Stimulated activated CD8-positive, alpha-beta memory T cell treated with anti-CD3 and anti-CD28 coated beads, Interleukin-15, amount 100 ng/mL, for 4 hours (primary cell): ENCODE measurements at places on chromosomes 12 and 14.

DNA sequence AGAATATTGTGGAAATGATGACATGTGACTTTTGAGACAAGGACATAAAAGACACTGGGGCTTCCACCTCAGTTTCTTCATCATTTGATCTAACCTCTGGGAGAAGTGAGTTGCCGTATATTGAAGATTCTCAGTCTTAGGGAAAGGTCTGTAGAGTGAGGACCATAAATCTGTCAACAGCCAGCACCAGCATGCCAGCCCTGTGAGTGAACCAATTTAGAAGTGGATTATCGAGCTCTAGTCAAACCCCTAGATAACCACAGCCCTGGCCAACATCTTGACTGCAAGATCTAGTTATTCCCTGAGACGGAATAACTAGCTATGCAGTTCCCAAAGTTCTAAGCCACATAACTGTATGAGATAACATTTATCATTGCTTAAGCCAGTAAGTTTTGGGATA lies 108.8 kb upstream of the PTPRR start:
- no peak for DNase-seq

DNA sequence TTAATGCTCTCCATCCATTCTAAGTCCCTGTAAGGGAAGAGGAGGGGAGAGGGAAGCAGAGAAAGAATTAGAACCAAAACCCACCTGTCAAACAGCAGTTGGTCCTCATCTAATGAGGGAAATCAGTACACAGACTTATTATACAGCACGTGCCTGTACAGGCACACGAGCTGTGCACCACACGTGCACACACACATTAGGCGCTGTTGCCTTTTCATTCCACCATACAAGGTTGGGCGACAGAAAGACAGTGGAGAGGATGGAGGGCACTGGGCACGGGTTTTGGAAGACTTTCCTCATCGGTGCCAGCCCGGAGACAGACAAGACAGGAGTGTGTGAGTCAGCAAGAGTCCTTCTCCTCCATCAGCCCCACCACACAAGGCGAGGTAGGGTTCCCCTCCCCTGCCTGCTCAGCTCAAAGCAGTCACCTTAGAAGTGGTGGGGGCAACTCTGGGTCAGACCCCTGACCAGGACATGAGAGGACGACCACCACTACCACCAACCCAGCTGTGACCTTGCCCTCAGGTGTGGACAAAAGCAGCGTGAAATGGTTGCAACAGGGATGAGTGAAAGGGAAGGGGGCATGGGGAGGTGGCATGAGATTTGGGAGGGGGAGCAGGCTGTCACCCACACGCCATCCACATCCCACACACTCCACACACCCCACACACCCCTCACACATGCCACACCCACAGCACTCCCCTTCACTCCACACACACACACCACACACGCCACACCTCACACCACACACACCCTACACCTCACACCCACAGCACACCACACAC lies 80.7 kb downstream of the ACTN1 start:
- no peak for DNase-seq

DNA sequence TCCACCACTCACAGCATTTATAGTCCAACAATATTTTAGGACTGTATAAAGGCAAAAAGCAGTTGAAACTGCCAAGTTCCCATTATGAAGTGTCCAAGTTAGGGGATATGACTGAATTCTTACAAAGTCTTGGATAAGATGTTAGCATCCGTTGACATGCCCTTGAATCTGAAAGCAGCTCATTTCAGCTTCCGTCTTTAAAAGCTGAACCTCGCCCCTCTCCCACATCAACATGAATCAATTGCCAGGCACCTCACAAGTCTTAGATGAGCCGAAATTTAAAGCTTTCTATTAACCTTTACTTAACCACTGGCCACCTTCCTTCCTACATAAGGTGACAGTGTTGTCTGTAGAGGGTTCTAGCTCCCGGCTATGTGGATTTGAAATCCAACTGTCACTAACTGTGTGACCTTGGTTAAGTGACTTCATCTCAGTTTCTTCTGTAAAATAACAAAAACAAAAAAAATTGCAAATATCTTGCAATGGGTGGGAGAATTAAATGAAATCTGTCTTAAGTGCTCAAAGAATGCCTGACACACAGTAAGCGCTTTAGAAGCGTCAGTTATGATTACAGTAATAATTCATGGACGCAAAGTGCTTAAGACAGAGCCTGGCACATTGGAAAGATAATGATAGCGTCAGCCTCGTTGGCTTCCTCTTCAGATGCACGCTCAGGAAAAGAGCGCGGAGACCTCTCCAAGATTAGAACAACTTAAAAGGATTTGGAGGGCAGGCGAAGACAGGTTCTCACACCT lies 1.2 kb downstream of the PPP1CC start:
- no peak for DNase-seq

GRCh38 chr12:121781998-121782979 lies 11.2 kb downstream of the RHOF start:
- DNase-seq, result no peak

- no peak for DNase-seq
Observed at GRCh38 chr12:122028165-122028904, 6.7 kb downstream of the BCL7A start.

DNA sequence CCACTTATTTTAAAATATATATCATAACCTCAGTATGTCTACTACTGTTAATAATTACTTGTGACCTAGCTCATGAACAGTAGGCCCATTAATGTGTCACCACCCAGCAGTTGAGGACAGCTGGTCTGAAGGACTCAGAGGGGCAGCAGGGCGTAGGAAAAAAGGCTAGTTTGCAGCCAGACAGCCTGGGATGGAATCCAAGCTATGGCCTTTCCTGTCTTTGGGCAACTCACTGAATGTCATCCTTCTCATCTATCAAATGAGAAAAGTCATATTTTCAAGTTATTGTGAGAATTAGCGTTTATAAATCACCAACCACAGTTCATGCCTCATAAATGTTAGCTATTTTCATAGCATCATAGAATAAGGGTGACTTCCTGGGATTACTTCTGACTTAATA lies 12.3 kb downstream of the DENND5B start:
- DNase-seq, result no peak

GRCh38 chr12:4819654-4820053 lies 90.1 kb upstream of the KCNA1 start:
- no peak for DNase-seq

- DNase-seq, result no peak
Observed at GRCh38 chr12:29226616-29227015, 77.5 kb downstream of the FAR2 start.

GRCh38 chr14:28975084-28975483 lies 208.5 kb downstream of the FOXG1 start:
- no peak for DNase-seq

DNA sequence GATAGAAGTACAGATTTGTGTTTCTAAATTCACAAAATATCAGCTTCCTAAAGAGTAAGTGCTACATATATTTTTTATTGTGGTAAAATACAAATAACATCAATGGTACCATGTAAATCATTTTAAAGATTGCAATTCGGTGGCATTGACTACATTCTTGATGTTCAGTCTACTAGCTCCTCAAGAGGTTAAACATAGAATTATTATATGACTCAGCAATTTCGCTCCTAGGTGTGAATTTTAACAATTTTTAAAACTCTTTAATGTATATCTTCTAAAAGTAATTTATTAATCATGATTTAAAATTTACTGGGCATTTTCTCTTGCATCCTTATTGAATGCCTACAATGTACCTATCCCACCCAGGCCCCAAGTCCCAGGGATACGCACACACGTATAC lies 29.8 kb upstream of the OAS1 start:
- no peak for DNase-seq

- DNase-seq, result no peak
Observed at GRCh38 chr12:26032719-26033241, 74.3 kb downstream of the RASSF8 start.

DNA sequence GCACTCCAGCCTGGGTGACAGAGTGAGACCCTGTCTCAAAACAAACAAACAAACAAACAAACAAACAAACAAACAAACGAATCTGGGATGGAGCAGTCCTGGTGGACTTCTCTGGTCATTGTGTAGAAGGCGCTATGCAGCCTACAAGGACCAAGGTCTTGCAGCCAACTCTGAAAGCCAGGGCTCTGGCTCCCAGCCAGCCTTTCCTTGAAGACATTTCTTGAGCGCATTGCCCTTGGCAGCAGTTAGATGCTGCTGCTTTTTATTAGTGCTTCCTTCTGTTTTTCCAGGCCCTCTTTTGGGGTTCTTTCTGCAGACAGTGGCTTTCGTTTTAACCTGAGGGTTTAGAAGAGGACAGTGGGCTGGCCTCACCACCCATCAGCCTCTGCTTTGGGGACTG lies 20.2 kb downstream of the CCDC177 start:
- DNase-seq, result no peak

GRCh38 chr12:9741726-9742125 lies 8.8 kb upstream of the CLECL1 start:
- no peak for DNase-seq

- no peak for DNase-seq
Observed at GRCh38 chr12:67067453-67068203, 201.5 kb upstream of the CAND1 start.

DNA sequence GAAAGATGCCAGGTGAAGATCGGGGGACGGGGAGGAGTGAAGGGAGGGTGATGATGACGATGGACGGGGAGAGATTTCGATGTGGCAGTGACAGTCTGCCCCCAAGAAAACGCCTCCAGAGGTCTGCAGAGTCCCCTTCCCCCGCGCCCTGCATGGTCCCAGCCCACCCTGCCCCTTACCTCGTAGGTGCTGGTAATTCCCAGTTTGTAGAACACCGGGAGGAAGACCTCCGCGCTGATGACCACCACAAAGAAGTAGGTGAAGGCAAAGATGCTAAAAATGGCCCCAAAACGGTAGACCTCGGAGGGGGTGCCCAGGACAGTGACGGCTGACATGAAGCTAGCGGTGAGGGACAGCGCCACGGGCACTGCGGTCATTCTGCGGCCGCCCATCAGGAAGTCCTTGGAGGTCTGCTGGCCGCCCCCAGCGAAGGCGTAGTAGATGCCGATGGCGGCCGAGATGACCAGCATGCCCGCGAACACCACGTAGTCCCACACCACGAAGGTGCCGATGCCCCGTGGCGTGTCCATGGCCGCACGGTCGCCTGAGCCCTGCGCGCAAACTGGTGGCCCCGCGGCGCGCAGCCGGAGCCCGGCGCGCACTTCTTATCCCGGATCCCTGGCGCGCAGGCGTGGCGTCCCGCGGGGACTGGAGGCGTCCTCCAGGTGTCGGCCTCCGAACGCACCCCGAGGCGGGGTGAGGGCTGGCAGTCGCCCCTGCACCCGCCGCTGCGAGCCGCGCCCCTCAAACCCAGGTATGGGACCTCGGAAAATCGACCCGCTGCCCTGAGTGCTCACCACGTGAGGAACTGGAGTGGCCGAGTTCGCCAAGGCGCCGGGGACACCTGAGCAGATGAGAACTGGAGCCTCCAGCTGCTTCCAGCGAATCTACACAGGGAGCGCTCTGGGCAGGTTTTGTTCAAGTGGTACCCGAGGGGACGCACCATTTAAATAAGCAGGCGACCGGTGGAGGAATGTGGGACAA lies at the start of gene SLC5A8:
Gene SLC5A8, minus strand, starts transcription at position 920 of the 984 bp plus-strand sequence. Its CDS starts 390 bp downstream, at position 530.
- DNase-seq, result no peak

DNA sequence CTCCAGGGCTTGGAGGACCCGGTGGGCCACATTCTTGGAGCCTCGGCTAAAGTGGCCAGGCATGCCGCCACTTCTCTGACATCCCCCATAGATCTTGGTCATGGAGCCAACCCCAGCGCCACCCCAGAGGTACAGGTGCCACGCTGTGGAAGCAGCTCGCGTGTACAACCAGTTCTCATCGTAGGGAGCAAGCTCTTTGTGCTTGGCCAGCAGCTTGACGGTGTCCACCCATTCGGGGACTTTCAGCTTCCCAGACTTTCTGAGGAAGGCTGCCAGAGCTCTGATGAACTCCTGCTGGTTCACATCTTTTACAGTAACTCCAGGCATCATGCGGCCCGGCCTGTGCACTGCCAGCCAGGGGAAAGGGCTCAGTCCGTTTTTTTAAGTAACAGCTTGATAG lies 29.3 kb upstream of the EAPP start:
- DNase-seq, result no peak

GRCh38 chr14:95207475-95208233 lies 50.3 kb upstream of the DICER1 start:
- no peak for DNase-seq

DNA sequence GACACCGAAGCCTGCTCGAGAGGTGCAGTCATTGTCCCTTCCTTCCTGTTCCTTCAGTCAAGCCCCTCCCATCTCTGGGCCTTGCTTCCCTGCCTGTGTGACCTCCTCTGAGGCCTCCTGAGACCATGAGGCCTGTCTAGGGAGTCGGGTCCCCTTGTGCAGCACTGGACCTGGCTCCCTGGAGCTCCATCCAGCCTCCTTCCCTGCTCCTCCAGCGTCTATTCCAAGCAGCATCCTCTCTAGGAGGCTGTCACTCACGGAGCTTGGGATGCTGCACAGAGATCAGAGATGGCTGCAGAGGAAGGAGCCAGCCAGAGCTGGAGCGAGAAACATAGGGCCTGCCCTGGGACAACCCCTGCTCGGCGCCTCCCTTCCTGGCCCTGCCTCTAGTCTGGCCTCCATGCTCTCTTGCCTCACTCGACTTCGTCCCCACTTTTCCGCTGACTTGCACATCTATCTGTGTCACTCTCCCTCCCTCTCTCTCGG lies 142.7 kb downstream of the BCL11B start:
- DNase-seq, result no peak

GRCh38 chr12:102848832-102849231 lies 68.2 kb downstream of the PAH start:
- no peak for DNase-seq

- DNase-seq, result no peak
Observed at GRCh38 chr14:22375321-22375930, 213.6 kb downstream of the DAD1 start.

DNA sequence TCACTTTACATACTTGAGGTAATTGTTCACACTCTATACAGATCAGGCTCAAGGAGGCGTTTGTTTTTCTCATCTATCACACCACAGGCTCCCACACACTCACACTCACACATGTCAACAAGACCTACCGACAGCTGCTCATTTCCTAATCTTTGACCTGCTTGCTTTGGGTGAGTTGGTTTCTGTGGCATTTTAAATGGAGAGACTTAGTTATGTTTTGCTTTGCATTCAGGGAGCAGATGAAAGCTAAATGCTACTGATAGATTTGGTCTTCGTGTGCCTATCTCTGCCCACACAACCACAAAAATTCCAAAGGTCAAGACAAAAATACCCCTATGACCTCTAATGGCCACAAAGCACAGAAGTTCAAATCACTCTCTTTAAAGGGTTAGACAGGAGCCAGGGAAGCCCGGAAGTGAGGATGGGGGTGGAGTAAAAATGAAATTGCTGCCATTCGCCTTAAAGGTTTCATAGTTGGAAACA lies 203.5 kb upstream of the G2E3 start:
- no peak for DNase-seq

- no peak for DNase-seq
Observed at GRCh38 chr14:83478741-83479140, 1945.1 kb upstream of the SEL1L start.
